ENCODE measurements at places on chromosomes 2 and 18. TPM values are rescaled to one million over a fixed set of nuclear protein-coding genes. Genes with fewer than 3 reads are reported as not detected.

DNA sequence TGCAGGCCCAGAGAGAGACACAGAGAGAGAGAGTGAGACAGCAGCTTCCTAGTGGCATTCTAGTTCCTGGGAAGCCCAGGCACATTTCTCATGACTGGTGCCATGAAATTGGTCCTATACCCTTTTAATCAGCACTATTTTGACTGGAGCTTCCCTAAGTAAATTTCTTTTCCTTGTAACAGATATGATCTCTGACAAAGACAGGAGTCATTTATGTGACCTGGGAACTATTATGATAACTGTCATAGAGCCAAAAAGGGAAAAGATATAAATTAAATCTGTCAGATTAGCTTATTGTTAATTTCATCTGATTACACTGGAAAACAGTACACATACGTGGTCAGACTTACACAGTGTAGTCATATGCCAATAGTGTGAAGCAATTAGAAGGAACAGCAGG is 161.3 kb upstream of the HNRNPA3 start:
- H3K4me1 ChIP-seq = no peaks in the 10 kb centered on the region
- no peak overlapping the region for H3K27ac ChIP-seq
- H3K36me3 ChIP-seq = no peaks in the 10 kb centered on the region
- DNase-seq = no peak
- H3K4me3 ChIP-seq = no peak overlapping the region
- H3K27me3 ChIP-seq = no peaks in the 10 kb centered on the region

DNA sequence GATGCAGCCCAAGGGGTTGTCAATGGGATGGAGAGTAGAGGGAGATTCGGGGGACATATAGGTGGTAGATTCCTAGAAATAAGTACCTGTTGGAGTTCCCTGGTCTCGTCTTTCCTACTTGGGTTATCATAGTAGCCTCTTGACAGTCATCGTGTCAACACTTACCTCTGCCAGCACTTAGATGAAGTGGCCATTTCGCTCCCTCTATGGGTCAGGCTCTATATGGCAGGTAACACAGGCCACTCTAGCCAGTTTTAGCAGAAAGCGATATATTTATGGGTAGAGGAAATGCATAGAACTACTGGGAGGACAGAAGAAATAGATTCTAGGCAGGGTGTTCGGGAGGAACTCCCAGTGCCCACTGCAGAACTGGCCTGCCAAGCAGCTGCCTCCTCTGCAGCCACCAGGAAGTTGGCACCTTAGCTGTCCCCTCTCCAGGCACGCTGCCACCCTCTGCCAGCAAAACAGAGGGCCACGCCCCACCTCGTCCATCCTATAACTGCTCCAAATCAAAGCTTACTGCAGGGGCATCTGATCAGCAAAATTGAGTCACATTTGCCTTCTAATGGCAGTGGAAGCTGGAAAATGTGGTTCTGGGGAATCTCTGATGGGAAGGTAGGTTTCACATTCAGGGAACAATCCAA is 181.3 kb downstream of the INSIG2 start:
- H3K4me1 ChIP-seq = no peaks in the 10 kb centered on the region
- no peak overlapping the region for H3K27ac ChIP-seq
- no peak overlapping the region for H3K4me3 ChIP-seq

- no peaks in the 10 kb centered on the region for H3K36me3 ChIP-seq
- no peak overlapping the region for H3K27ac ChIP-seq
- H3K4me1 ChIP-seq = peaks cover 7% of the 10 kb centered on the region
- no peak overlapping the region for H3K4me3 ChIP-seq
Observed at GRCh38 chr2:96085541-96086355, 30.6 kb downstream of the ADRA2B start.

- DNase-seq = no peak
- H3K27me3 ChIP-seq = no peaks in the 10 kb centered on the region
- no peak overlapping the region for H3K27ac ChIP-seq
- H3K4me3 ChIP-seq = no peak overlapping the region
Observed at GRCh38 chr18:74551452-74551851, 17.2 kb downstream of the CNDP1 start.

DNA sequence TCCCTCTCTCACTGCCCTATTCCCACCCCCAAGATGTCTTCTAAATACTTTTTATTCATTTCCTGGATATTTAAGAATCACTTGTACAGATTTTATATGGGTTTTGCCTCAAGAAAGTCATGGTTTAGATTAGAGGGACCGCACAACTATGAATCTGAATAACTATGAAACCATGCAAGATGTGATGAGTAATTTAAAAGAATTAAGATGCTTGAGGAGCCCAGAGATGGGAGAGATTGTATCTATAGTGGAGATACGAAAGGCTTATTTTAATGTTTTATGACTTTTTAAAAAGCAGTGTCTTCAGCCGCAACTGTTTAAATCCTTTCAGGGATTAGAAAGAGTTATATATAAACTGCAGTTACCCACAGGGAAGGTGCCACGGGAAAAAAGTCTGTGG is 324.1 kb downstream of the LPIN1 start:
- no peaks in the 10 kb centered on the region for H3K4me1 ChIP-seq
- no peak for DNase-seq
- H3K27me3 ChIP-seq = no peaks in the 10 kb centered on the region
- H3K4me3 ChIP-seq = no peak overlapping the region
- no peaks in the 10 kb centered on the region for H3K36me3 ChIP-seq

- H3K27me3 ChIP-seq = no peaks in the 10 kb centered on the region
- no peaks in the 10 kb centered on the region for H3K36me3 ChIP-seq
- H3K4me1 ChIP-seq = peaks cover 7% of the 10 kb centered on the region
- no peak overlapping the region for H3K4me3 ChIP-seq
Observed at GRCh38 chr2:130369311-130369964, 13.6 kb downstream of the PTPN18 start.

CRACDL gene
- 2.6 TPM for total RNA-seq
